ENCODE measurements at places on chromosomes 3 and 15.

GRCh38 chr3:10011631-10012030 lies 14.6 kb upstream of the FANCD2 start:
- no peak for DNase-seq

GRCh38 chr3:30567139-30567753 lies 39.2 kb upstream of the TGFBR2 start:
- no peak for DNase-seq

GRCh38 chr3:34411596-34411995 lies 613.2 kb downstream of the PDCD6IP start:
- no peak for DNase-seq

DNA sequence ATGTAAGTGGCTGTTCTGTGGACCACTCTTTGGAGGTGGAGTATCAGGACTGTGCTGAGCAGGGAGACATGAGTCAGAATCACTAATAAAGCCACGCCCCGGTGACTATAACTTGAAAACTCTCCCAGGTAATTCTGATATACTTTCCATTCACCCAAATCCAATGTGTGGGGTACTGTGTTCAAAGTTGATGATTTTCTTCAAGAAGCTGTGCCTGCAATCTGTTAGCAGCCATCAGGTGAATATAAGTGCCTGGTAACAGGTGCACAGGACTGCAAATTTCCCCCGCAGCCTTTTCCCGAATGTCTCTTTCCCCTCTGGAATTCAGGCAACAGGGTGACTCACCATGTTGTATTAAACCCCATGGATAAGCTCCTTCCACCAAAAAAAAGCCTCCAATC lies 17.0 kb downstream of the MAGI1 start:
- DNase-seq: no peak

GRCh38 chr3:193837347-193837827 lies 244.4 kb downstream of the OPA1 start:
- no peak for DNase-seq

- DNase-seq: no peak
Observed at GRCh38 chr3:193546129-193546528, 8.6 kb downstream of the ATP13A4 start.

DNA sequence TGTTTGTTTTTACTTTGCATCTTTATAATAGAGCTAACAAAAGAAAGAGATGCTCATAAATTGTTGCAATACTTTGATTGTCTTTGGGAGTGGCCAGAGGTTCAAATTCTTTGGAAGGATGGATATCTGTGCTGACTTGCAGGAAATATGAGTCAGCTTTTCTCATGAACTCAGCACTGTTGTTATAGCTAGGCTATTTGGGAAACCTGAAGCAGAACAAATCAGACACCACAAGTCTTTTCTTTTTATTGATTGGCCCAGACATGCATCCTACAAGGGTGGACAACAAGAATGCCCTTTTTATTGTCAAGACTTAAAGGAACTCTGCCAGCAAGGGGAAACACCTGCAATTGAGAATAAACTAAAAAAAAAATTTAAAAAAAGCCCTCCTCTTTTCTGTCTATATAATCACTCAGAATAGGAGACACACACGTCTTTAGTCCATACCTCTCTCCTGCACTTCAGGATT lies 4.6 kb upstream of the DENND4A start:
- DNase-seq: no peak

- DNase-seq: no peak
Observed at GRCh38 chr15:52206446-52206845, 15.3 kb upstream of the GNB5 start.

- DNase-seq: no peak
Observed at GRCh38 chr3:173351886-173352285, 45.7 kb upstream of the NLGN1 start.

- no peak for DNase-seq
Observed at GRCh38 chr3:38597502-38598060, 51.9 kb downstream of the SCN5A start.

GRCh38 chr3:127455541-127456450 lies 134.7 kb downstream of the TPRA1 start:
- DNase-seq: peak; percentile 46

DNA sequence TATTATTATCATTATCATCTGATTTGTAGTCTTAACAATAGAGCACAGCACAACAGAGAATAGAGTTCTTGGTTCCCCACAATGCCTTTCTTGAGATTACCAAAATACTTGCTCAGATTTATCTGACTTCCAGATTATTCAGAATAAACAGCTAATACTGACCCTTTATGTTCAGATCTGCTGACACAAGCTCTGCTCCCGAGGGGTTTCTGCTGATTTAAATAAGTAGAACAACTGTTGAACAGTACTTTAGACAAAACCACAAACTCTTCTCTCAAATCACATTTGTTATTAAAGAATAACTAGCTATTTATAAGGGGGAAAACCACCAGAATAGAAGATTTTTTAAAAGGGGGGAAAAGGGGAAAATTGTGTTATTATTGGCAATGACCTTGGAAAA lies 380.2 kb upstream of the ATP11B start:
- no peak for DNase-seq

DNA sequence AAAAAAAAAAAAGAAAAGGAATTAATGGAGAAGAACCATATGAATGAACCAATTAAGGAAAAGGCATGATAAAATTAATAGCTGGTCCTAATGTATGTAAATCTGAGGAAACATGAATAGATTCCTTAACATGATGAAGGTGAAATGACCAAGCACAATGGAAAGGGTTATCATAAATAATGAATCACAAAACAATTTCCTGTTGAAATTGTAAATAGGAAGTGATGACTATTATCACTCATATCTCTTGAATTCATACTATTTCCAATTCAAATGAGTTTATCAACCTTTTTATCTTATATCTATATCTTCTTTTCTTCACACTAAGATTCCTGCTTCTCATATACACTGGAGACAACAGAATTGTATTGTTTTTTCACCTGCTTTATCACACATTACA lies 32.0 kb downstream of the AADACL2 start:
- no peak for DNase-seq

GRCh38 chr3:149626671-149627070 lies 31.2 kb downstream of the WWTR1 start:
- no peak for DNase-seq

DNA sequence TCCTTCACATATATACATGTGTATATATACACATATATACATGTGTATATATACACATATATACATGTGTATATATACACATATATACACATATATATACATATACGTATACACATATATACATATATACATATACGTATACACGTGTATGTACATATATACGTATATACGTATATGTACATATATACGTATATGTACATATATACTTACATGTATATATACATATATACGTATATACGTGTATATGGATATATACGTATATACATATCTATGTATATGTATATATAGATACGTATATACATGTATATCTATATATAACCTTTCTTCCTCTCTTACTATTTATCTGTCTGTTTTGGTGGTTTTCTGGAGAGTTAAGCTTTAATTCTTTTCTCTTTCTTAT lies 114.8 kb downstream of the NR2E3 start:
- DNase-seq: no peak

- no peak for DNase-seq
Observed at GRCh38 chr15:29471757-29472156, 202.1 kb upstream of the NSMCE3 start.

DNA sequence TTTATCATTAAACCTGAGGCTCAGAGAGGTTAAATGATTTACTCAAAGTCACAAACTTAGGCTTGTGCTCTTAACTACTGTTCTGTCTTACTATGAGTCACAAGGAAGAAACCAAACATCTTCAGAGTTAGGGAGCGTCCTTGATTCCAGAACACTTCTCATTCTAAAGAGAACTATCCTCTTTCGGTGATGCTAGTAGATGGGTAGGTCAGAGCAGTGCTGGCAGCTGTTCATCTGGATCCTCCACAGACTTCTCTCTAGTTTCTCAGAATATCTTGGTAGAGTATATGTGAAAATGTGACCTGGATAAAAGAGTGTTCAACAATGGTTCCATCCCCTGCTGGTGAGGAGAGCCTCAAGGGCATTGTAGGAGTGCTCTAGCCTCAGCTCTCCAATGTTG lies 3.3 kb downstream of the ARL6IP5 start:
- DNase-seq: no peak

GRCh38 chr3:56795097-56795828 lies 6.5 kb downstream of the ARHGEF3 start:
- no peak for DNase-seq

DNA sequence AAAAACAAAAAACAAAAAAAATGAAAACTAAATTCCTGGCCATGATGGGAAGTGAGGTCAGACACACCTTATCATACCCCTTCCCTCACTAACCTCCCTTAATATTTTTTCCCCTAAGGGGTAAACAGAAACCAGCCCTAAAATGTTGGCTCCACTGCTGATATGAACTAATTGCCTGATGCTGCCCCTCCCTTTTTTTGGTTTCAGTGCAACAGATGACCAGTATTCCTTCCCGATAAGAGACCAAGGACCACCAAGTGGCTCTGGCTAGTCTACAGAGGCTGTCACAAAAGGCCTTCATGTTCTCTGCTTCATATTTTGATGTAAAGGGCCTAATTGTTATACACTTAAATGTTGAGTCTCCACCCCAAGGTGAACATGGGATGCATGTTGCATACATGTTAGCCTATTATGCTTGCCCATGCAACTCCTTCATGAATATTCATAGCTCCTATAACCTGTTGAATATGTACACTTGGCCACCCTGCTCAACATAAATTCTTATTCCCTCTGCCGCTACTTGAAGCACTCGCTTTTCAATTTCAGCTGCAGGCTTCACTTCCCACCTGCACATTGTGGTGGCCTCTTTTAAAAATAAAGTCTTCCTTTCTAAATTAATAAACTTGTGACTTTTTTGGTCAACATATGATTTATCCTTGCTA lies 12.3 kb upstream of the STAC start:
- no peak for DNase-seq

DNA sequence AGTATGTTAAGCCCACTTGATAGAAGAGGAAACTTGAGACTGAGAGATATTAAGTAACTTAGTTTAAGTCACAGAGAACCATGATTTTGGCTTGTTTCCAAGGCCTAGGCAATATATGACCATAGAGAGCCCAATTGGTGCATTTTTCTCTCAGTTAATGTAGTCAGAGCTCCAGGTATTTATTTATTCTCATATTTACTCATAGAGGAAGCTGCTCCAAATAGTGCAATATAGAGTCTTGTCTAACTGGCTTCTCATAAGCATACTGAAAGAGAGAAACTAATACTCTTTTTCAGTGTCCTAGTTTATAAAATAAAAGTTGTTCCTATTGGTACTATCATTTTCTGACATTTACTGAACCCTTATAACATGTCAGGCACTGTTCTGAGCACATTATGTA lies 15.2 kb downstream of the TRNT1 start:
- no peak for DNase-seq
